MG63 (cell line): ENCODE measurements at places on chromosomes 5 and 9. TPM values are rescaled to one million over a fixed set of nuclear protein-coding genes. Genes with fewer than 3 reads are reported as not detected.

Gene ANKDD1B
- not detected in 2 replicates for total RNA-seq

DNA sequence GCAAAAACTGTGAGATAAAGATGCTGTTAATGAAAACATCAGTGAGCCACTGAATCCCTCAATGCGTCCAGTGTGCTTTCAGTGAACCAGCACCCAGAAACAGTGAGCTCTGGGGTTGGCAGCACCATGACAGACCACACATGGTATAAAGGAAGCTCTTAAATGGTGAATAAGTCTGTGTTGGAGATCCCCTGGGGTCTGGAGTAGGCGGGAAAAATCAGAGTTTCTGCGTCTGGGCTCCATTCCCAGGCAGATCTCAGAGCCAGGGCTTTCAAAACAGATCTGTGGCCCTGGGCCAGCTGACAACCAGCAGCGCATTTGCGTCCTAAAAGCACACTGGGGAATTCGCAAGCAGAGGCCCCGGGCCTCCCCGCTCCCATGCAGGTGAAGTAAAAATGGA is 233.5 kb downstream of the FRMD3 start:
- DNase-seq, result peak; percentile 78

Gene ZNF474
- total RNA-seq, result 0.10 and 0.20 TPM in 2 replicates

- no peak for DNase-seq
These were observed 324.5 kb upstream of the WWC1 start for GRCh38 chr5:167966979-167967378.

- no peak for DNase-seq
These were observed 330.2 kb upstream of the NREP start for GRCh38 chr5:112087222-112087621.

GRCh38 chr5:62017092-62017491 is 288.9 kb upstream of the KIF2A start:
- DNase-seq, result no peak

GRCh38 chr5:55324006-55324405 is 16.2 kb downstream of the MTREX start:
- DNase-seq, result no peak

Gene TAL2
- total RNA-seq, result not detected in 2 replicates

- DNase-seq, result no peak
These were observed 395.4 kb downstream of the EFNA5 start for GRCh38 chr5:107275333-107275732.

Gene PCDHGB7
- total RNA-seq, result 0.10 TPM in 1 of 2 replicates, not detected in the other

DNA sequence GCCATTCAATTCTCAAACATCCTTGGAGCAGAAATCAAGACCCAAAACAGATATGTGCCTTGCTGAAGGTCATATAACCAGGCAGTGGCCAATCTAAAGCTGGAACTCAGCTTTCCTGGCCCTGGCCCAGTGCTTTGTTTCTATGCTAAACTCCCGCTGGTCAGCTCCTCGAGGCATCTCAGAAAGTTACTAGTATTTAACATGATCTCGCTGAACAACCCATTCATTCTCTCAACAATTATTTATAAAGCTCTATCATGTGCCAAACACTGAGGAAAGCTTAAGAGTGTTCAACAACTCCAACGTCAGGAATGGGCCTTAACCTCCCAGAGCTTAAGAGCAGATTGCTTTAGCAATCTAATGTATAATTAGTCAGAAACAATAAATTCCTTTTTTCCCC is 54.0 kb downstream of the FOXD1 start:
- no peak for DNase-seq

Gene OR1J2
- total RNA-seq, result not detected in 2 replicates

DNA sequence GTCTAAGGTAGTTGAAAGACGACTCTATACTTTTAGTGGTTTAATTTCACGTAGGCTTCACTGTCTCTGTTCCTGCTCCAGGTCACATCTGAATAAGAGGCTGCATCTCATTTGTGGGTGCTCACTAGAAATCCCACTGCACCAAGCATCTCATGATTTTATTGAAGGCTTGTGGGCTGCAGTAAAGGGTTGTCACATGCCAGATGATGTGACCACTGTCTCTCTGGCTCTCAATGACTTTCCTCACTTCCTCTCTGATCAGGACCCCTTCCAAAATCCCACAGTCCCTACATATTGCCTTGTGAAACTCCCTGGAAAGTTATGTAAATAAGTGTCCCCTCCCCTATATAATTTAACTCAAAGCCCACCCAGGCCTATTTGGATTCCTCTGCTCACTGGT is 8.9 kb upstream of the ZCCHC10 start:
- no peak for DNase-seq

Gene PGM5
- 5.1 and 9.3 TPM in 2 replicates for total RNA-seq

DNA sequence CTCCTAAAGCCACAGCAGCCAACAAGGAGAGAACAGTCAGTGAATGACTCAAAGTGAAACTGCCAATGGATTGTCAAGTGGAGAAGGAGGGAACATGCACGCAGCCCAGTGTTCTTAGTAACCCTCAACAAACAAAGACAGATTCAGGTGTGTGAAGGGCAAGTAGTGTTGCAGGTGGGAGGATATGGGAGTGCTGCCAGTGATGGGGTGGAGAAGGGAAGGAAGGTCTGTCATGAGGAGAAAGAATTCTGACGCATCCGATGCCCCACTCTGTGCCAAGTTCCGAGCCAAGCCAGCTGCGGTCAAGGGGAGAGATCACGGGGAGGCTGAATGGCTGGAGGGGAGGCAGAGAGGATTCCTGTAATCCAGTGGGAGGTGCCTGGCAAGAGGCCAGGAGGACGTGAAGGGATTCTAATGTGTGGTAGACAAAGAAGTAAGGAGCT is 56.5 kb downstream of the CAST start:
- DNase-seq, result no peak

GRCh38 chr5:110258460-110259216 is 467.8 kb downstream of the TMEM232 start:
- DNase-seq, result peak; percentile 47

Gene IL13
- total RNA-seq, result not detected in 2 replicates

DNA sequence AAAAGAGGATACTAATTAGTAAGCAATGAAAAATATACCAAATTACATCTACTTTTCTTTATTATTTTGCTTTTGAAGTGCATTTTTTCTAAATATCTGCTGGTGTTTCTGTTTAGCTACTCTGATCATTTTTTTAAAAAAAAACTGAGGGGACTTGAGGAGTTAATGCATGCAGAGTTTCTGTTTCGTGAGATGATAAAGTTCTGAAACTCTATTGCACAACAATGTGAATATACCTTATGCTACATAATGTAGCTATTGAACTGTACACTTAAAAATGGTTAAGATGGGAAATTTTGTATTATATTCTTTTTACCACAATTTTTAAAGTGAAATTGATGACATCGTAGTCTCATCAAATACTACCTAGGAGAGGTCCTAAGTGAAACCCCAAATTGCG is 288.3 kb upstream of the NR4A3 start:
- no peak for DNase-seq

DNA sequence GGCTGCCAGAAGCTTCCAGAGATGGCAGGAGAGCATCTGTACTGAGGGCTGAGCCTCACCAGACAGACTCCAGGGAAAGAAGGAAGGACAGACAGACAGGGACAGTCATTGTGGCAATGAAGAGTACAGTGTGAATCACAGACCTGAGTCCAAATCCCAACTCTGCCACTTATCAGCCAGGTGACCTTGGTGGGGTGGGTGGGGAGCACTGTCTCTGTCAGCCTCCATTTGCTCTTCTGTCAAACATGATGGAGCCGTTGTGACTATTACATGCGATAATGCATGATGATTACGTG is 85.9 kb upstream of the FSTL4 start:
- no peak for DNase-seq

DNA sequence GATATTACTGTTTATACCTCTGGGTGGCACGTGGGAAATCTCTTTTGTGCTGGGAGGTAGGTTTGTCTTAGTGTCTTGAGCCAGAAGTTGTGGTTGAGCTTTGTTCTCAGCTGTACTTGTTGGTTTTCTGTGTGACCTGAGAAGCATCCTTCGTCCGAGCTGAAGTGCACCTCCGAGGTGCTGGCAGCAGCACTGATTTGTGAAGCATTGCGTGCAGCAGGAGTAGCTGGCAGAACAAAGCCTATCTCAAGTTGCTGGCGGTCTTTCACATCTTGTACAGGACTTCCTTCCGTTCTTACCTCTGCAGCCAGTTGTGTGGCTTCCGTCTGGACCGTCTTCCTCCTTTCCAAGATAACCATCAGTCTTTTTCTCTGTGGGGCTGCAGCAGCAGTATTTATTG is 4.3 kb downstream of the PRRC2B start:
- DNase-seq, result no peak

Gene N4BP3
- 1.0 and 2.3 TPM in 2 replicates for total RNA-seq

DNA sequence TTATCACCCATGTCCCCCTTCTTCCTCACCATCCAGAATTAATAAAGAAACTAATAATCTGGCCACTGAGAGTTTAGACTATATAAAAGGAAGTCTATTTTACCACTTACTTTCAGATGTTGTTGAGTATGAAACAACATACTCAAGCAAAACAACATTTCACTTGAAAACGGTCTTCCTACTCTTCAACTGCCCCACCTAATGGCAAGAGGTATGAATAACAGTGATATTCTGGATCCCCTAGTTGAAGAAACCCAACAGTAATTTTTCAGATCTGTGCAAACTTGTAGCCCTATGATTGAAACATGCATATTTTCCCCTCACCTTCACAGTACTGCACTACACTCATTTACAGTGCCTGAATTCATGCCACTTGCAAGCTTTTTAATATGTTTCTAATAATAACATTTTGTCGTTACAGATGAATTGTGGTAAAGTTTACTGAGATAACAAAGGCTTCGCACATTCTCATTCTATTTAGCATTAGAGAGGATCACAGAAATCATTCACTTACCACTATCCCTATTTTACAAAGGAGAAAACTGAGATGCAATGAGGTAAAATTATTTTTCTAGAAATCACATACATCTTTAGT is 267.9 kb upstream of the PDE4D start:
- no peak for DNase-seq

DNA sequence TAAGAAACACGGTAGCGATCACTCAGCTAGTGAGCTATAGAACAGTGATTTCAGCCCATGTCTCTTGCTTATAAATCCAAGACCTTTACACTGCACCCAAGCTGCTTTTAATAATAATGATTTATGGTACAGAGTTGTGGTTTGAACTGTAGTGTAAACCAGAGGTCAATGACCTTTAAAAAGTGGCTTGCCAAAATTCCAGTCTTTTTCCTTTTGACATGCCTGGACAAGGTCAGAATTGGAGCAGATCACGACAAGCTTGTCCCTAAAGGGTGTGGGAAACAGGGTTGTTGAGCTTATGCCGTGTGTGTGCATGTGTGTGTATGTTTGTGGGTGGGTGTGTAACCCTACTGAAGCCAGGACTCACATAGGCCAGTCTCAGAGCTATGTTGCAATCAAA is 225.3 kb upstream of the CLINT1 start:
- DNase-seq, result no peak

DNA sequence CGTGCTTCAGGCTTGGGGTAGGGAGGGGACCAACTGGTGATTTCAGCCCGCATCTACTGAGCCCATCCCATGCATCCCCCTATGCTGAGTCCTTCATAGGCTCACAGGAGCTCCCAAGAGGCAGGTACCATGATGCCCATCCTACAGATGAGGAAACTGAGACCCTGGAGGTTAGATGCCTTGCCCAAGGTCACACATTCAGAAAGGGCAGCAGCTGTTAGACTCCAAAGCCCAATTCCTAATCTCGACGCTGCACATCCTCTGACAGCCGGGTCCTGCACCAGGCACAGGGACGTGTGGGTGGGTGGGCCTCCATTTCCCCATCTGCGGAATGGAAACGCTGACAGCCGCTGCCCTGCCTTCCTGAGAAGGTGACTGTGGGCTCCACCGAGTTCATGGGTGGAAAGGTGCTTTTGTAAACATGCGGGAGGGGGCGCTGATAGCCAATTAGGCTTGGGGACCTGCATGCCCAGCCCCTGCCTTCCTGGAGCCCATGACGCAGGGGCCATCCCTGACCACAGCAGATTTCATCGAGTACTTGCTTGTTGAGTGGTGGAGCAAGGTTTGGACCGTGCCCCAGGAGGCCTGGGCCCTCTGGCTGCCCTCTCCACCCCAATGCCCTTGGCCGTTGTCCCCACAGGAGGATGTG is 2.2 kb downstream of the DNM1 start:
- DNase-seq, result no peak

- DNase-seq, result no peak
These were observed 11.4 kb upstream of the GRPEL2 start for GRCh38 chr5:149333711-149334443.

DNA sequence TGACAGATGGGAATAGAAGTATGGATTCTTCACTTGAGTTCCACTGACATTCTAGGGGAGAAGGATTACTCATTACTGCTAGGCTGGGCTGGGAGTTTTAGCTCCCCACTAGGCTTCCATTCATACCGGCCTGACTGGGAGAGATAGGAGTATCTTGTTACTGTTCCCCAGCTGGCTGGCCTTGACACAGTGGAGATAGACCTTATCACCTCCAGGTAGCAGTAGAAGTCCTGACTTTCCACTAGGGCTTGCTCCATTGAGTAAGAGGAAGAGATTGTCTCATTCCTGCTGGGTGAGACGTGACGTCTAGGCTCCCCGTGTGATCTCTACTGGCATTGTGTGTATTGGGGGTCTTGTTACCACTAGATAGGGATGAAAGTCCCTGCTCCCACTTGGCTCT is 156.4 kb downstream of the CACNA1B start:
- no peak for DNase-seq

Gene DRD1
- total RNA-seq, result not detected in 2 replicates

Gene ECSCR
- 0.63 and 0.74 TPM in 2 replicates for total RNA-seq

- DNase-seq, result peak; percentile 37
These were observed 71.2 kb upstream of the CNTLN start for GRCh38 chr9:17063535-17064135.

Gene GZMA
- not detected in 2 replicates for total RNA-seq

Gene CD274
- total RNA-seq, result 0.05 and 0.13 TPM in 2 replicates

DNA sequence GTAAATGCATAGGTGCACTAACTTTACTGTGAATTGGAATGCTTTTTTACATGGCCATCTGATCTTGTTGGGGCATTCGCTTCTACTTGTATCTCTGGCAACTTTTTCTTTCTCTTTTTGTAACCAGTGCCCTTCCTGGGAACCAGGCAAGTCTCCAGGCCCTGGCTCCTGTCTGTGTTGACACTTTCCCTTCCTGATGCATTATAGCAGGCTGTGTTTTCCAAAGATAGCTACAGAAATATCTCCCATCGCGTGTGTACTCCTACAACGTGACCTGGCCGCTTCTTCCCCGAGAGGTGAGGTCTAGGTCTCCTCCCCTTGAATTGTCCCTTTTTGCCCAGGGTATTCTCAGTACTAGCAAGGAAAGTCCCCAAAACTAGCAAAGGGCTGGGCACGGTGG is 81.1 kb upstream of the SPIN1 start:
- no peak for DNase-seq
